Left hindlimb (tissue), 1 donor: ENCODE measurements at places on chromosomes 3 and 15.

GRCh38 chr3:24006-24405 is 172.6 kb upstream of the CHL1 start:
- no peak for DNase-seq

DNA sequence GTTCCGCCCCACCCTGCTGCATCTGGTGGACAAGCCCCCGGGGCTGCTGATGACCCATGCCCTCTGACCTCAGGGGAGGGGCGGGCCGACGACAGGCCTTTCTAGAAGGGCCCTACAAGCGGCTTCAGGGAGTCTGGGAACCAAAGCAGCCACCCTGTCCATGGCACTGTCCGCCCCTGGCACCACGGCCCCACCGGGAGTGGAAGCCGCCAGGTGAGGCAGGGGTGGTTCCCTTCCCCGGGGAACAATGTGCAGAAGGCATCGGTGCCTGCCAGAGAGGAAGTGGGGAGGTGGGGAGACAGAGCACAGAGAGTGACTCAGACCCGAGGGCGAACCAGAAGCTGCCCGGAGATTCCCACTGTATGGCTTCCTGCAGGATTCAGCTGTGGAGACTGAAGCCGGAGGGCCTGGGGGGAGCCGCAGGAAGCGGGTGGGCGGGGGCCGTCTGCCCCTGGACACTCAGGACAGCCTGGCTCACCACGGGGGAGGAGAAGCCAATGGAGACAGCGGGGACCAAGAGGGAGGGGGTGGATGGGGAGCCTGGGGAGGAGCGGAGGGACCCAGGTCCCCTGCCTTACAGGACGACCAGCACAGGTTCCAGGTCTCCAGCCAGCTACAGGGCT is 134.0 kb downstream of the TPRA1 start:
- DNase-seq = no peak

- no peak for DNase-seq
Measured at GRCh38 chr15:71691081-71691457, 119.3 kb upstream of the NR2E3 start.

GRCh38 chr3:152243301-152243711 is 25.4 kb upstream of the MBNL1 start:
- no peak for DNase-seq

GRCh38 chr3:111392894-111393398 is 149.1 kb upstream of the CD96 start:
- no peak for DNase-seq

DNA sequence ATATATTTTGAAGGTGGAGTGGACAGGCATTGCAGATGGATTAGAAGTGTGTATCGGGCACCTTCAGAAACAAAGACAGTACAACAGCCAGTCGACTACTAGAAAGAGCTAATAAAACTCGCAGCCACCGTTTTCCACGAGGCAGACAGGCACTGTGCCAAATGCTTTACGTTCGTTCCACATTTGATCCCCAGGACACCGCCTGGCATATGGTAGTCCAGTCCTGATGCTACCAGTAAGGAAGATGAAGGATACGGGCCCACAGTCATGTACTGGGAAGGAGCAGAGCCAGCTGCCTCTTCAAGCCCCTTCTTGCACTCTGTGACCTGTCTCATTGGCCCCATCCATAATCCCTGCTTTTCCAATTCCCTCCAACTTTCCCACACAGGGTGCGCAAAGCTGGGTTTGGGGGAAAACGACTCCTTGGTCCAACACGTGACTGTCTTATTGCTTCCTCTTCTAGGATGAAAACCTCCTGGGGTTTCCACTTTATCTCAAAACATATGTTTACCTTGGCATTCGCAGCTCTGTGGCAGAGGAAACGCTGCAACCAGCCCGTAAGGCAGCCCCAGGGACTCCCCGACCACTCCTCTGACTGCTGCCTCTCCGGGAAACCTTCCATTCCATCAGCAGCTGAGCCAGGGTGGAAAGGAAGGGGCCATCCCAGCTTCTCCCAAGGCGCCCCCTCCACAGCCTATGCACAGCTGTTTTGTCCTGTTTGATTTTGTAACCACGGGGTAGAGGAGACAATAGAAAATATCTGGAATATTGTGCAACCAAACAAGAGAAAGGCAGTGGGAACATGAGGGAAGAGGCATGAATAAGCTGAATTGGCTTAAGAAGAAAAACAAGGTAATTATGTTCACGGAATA is 107.4 kb downstream of the ADAMTS17 start:
- peak; percentile 84 for DNase-seq

GRCh38 chr15:100663086-100663914 is 60.9 kb downstream of the ASB7 start:
- DNase-seq = no peak

DNA sequence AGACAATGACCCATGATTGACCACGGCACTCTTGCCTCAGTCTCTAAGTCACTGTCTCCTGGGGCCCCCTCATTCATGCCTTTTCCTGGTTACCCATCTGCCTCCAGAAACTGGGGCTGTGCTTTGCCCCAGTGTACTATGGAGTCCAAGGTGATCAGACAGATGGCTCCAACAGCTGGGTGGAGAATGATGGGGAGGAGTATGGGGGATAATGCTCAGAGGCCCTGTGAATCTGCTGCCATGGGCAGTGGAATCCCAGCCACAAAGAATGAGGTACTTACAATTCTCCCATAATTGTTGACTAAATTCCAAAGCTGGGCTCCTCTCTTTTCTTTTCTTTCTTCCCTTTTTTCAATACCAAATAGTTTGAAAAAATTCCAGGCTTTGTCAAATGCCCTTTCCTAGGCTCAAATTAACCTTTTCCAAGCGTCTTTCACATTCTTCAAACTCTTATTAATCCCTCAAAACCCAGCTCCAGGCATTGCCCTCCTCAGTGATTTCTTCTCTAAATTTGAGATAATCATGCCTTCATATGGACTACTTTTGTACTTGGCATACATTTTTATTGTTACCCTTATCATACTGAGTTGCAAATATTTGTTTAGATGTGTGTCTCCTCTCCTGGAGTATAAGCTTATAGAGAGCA is 148.5 kb upstream of the ICE2 start:
- no peak for DNase-seq

DNA sequence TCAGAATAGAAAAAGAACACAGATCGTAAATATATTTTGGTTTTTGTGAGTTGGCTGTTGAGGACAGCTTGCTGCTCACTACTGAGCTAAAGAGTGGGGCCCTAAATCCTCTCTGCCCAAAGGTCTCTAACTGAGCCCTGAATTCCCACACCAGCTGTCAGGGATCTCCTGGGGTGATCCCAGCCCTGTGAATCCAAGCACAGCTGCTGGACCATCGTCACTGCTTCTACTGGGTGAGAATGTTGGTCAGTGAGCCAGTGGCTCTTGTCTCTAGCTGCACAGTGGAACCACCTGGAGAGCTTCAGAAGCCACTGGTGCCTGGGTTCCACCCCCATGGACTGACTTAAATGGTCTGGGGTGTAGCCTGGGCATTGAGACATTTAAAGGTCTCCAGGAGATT is 90.5 kb upstream of the IL12A start:
- DNase-seq = no peak

DNA sequence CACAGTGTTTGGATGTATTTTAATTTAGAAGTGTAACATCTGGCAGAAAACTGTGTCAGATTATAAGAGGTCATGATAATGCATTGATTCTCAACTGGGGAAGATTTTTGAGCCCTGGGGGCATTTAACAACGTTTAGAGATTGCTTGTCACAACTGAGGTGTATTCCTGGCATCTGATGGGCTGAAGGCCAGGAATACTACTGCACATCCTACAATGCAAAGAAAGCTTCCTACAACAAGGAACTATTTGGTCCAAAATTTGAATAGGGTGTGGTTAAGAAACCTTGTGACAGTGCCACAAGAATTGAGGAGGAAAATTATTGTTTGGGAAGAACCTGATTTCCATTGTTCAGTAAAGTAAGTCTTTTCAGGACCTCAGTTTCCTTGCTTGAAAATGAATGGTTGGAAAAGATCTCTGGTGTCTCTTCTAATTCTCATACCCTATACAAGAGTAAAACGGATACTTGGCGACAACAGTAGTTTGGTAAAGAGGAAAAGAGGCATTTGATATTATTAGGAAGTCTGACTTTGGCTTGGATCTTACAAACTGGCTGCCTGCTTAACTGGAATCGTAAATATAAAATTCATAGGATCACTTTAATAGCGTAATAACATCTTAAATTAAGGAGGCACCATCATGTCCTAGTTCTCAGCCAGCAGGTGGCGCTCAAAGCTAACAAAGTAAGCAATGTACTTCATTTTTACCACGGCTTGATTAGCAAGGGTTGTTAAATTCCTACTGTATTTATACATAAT is 4.3 kb downstream of the DAZL start:
- DNase-seq = peak; percentile 57

GRCh38 chr3:139534992-139535879 is 4.3 kb downstream of the RBP1 start:
- DNase-seq = no peak

GRCh38 chr3:7585052-7585451 is 724.1 kb downstream of the GRM7 start:
- DNase-seq = no peak

DNA sequence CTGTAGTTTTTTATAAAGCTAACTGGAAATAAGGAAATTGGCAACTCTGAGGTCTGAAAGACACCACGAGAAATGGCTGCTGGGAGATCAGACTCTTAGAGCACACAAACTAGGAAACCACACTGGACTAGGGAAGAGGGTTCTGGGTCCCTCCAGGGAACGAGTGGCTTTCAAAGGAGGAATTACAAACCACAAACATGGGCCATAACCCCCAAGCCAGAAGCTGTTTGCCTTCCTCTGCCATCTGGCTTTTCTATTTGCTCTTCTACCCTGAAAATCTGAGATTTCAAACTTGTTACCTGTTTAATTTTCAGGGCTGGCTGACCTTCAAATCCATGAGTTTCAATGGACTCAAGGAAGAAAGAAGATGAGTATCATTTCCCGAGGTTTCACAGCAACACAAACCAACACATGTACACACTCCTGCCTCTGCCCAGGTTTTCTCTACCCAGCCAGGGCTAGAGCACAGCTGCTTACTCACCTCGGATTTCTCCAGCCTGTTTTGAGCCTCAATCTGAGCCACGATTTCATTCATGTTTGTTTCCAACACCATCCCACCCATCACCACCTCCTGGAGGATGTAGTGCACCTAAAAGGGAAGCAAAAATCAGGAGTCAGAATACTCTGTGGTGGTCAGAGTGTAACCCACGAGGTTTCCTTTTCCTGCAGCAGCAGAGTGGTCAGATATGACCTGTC is 22.6 kb upstream of the ANPEP start:
- DNase-seq = no peak

GRCh38 chr3:197260491-197261163 is 37.8 kb downstream of the DLG1 start:
- no peak for DNase-seq

- DNase-seq = no peak
Measured at GRCh38 chr15:55998478-55998877, 5.1 kb upstream of the NEDD4 start.

GRCh38 chr3:116716490-116716889 is 6.9 kb downstream of the TUSC7 start:
- DNase-seq = no peak

DNA sequence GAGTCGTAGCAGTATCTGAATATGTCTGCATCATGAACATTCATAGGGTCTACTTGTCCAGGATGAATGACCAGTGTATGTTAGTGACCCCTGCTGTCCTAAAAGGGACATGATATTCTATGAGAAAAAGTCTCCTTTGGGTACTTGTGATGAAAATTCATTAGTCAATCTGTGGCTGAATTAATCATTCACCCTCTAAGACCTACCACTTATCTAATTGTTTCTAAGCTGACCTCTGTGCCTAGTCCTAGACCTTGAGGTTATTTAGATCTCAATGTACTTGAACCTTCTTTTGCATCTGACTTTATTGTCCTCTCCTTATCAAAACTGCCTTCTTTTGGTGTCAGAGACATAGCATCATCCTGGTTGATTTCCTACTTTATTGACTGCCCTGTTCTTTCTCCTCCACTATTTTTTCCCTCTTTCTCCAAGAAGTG is 799.3 kb downstream of the DIPK2A start:
- DNase-seq = no peak

GRCh38 chr3:191523148-191523547 is 62.2 kb downstream of the PYDC2 start:
- DNase-seq = no peak

GRCh38 chr3:11536936-11537612 is 106.6 kb downstream of the VGLL4 start:
- no peak for DNase-seq

GRCh38 chr3:72311425-72311824 is 526.5 kb upstream of the PROK2 start:
- no peak for DNase-seq

GRCh38 chr15:100520132-100520921 is 8.4 kb downstream of the CERS3 start:
- no peak for DNase-seq

DNA sequence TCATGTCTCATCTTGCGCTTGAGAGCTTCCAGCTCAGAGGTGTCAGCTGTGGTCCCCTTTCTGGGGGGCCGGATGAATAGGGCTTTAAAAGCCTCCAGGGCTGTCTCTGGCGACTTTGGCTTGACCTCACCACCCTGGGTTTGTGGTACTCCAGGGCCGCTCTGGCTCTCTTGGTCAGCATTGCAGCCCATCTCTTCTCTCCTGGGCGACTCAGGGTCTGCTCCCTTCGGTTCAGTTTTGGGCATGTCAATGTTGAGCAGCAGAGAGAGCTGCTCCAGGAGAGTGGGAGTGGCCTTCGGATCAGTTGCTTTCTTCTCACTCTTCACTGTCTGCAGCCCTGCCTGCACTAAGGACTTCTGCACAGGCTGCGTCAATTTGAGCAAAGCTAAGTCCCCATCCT is 127.9 kb downstream of the FMN1 start:
- DNase-seq = no peak

DNA sequence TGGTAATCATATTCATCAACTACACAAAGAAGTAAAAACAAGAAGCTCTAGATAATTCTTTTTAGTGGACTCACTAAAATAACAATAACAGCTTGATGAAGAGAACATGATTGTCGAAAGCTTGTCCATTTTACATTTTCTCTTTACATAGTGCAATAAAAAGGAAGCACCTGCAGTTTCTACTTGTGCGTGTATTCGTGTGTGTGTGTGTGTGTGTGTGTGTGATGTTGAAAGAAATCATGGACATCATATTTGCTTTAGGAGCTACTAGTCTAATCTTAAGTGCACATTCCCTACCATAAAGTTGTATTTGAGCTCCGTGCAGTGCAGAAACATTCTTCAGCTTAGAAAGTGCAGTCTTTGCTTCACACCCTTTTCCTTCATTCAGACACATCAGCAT is 288.8 kb downstream of the ZBTB20 start:
- DNase-seq = no peak

DNA sequence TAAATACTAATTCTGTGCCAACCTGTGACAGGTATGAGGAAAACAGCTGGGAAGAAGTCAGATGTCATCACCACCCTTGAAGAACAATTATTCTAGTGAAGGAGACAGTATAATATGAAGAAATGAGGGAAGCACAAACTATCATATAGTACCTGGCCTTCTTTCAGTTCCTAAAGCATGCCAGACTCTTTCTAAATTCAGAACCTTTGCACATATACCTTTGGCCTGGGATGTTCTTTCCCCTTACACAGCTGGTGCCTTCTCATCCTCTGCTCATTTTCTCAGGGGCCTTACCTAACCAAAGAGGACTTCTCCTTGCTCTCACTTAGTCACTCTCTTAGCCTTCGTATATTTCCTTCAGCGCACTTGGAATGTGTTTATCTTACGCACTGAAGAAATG is 19.0 kb downstream of the ATOSA start:
- DNase-seq = no peak
